Activated T-helper 17 cell treated with anti-CD3 and anti-CD28 coated beads, Interleukin-2, amount 50 U/mL, for 72 hours (primary cell): ENCODE measurements at places on chromosomes 7 and 10. TPM values are rescaled to one million over a fixed set of nuclear protein-coding genes. Genes with fewer than 3 reads are reported as not detected.
A peak's percentile ranks its signal among the peaks of the same experiment; 100 is the strongest.

The CACNB2 gene
- total RNA-seq: not detected

The ATOH7 gene
- not detected for total RNA-seq

GRCh38 chr7:38756521-38756920, 125.3 kb upstream of the AMPH start:
- no peak for ATAC-seq

The TAS2R41 gene
- total RNA-seq: not detected

GRCh38 chr7:128352153-128352537, 8.4 kb upstream of the RBM28 start:
- ATAC-seq: peak; percentile 40

DNA sequence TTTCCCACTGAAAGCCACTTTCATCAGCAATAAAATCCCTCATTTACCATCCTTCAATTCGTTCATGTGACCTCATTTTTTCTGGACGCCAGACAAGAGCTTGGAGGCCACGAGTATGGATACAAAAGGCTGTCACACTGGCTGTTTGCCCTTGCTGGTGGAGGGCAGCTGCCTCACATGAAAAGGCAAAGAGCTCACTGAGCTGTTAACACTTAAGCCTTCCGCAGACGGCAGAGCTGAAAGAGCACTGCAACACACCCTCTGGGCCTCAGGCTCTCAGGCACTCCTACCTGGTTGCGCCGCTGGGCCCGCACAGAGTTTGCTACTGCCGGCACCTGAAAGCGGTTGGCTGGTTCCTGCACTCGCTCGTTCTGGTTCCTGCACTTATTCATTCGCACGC, 193.5 kb downstream of the CFTR start:
- no peak for ATAC-seq

DNA sequence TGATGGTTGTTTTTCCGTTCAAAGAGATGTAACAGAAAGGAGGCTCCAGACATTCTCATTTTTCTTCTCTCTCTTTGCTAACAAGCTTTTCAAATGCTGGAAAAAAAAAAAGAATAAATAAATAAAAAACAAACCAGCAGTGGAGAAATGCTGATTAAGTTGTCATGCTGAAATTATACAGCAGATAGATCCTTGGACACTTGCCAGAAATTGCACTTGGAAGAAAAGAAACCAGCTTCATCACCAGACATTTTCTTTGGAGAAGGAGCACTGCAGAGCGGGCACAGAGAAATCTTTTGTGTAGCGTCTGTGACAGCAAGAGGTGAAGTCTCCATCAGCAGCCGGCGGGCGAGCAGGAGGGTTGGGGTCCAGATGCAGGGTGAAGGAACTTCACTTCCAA, 55.8 kb downstream of the CLRN3 start:
- ATAC-seq: no peak

DNA sequence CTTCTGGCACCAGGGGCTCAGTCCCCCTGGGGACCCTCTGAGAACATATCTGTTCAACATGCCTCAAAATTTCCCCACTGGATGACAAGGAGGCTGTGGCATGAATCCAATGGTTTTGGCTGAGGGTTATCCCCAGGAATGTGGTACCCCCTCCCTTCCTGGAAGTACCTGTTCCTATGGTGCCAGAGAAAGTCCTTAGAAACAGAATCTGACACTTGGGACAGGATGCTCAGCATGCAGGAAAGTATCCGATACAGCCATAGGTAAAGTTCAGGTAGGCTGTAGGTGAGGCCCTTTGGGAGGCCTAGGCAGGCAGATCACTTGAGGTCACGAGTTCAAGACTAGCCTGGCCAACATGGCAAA, 42.7 kb upstream of the A1CF start:
- ATAC-seq: no peak

DNA sequence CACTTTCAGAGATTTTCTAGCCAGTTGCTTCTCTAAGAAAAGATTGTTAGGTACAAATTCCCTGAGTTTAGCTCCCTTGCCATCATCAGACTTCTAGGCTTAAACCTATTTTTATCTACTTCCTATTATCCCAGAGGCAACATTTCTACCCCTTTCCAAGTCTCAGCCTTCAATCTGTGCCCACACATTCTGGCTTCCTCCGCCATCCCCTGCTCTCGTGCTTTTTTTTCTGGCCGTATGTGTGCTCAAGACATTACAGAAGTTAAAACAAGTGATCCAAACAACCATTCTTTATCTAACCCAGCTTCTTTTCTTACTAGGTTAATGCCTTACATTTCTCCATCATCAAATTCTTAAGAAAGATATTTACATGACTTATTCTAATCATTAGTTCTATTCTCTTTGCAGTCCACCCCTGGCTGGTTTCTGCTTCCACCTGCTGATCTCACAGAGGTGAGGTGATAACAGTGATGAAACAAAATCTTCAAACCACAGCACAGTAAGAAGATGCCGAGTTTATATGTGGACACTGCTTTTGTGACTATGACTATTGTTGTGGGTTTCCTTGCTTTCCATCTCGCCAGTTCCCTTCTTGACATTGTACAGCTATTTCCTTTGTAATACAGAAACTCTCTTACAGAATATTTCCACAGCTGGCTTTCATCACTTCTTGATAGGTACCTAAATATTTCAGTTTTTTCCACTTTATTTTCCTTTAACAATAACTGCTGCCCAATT, 18.3 kb upstream of the CDK6 start:
- peak; percentile 97 for ATAC-seq

DNA sequence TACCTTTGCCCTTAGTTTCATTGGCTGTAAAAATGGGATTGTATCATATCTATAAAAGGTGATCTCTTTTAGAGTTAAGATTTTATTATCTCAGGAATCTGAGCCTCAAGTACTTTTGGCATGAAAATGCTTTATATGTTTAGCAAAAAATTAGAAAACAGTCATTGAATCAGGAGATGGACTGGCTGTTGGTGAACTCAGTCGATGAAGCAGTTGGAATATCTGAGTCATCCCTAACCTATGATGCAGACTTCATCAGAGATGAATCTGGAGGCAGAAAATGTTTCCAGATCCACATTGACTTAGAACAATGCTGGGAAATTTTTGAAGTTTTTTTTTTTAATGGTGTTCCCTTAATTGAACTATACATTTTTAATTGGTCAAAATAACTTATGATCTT, 228.5 kb downstream of the SLC25A13 start:
- ATAC-seq: peak; percentile 55

GRCh38 chr7:115476671-115477181, 553.8 kb downstream of the TFEC start:
- ATAC-seq: peak; percentile 45

- no peak for ATAC-seq
Measured at GRCh38 chr10:74039561-74040145, 41.7 kb downstream of the VCL start.

The COL17A1 gene
- not detected for total RNA-seq

DNA sequence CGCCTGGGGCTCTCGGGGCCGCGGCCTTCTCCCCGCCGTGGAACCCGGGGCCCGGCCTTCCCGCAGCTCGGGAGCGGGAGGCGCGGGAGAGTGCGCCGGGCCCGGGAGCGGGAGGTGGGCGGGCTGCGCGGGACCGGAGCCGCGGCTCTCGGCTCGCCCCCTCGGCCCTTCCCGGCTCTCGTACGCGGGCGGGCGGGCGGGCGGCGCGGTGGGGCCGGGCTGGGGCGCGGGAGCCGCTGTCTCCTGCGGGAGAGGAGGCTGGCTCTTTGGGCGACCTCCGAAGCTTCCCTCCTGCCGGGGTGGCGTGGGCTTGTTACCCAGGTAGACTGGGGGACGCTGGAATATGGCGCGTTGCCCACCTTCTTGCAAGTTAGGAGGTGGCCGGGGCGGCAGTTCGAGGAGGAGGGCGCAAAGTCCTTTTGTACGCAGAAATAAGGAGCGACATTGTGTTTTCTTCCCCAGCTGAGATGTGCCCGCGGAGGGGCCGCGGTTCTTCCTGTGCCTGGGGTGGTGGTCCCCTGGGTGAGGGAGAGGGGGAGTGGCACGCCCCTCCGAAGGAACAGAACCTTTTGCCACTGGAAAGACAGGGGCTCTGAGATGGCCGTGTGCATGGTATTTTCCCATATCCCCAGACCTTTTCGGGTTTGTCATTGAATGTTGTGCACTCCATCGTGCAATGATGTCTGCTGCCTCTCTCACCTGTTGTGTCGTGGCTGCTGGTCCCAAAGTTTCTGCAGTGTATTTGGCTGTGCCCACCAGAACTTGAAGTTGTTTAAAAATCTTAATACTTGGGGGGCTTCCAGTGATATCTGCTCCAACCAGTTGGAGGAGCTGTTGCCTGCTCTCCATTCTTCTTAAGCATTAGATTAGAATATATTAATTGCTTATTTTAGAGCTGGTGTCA, 844 bp downstream of the NRF1 start:
- ATAC-seq: peak; percentile 33

The HBP1 gene
- total RNA-seq: 21.8 TPM

GRCh38 chr7:75971961-75972763, 22.2 kb downstream of the TMEM120A start:
- ATAC-seq: no peak

- ATAC-seq: no peak
Measured at GRCh38 chr7:157543276-157543675, 206.5 kb downstream of the DNAJB6 start.

DNA sequence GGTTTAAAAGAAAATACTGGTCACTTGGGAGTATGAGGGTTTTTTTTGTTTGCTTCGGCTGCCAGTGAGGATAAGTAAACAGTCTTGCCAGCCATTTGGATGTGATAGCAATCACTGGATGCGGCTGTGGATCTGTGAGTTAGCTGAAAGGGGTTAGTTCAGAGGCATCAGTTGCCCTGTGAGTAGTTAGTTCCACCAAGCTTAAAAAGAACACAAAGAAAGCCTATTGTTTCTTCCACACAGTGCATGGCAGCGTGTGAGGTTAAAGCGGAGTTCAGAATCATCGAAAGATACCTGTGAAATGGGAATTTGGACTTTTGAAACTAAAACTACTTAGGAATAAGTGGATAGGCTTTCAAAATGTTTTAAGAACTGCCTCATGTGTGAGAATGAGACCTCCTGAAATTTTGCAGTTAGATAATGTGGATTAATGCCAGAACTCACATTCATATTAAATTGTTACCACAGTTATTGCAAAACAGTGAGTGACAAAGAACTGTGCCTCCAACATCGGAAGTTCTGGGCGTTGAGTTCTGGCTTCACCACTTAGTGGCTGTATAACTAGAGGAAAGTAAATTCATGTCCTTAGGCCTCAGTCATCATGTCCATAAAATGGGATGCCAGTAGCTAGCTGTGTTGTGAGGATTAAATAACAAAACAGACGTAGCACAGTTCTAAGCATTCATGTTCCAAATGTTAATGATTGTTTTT, 31.3 kb downstream of the KIAA1217 start:
- ATAC-seq: no peak
